ENCODE measurements at places on chromosomes 3 and 15.
A peak's percentile ranks its signal among the peaks of the same experiment; 100 is the strongest.

DNA sequence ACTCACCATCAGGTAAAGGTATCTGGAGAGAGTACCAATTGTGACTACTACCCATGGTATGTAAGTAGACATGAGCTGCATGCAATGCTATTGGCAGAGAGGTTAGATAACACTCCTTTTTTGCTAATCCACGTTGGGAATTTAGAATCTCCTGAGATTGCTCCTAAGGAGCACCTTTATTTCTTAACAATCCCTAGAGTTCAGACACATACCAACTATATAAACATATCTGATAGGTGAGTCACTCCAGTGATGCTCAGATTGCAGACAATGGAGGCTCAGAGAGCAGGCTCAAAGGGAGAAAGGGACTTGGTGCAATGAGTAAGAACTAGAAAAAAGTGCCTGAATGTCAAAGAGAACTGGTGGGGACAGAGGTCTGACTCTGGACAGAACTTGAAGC lies 47.0 kb upstream of the LRRFIP2 start:
- peak; percentile 65 for DNase-seq

- DNase-seq = no peak
These were observed 45.0 kb downstream of the CLEC3B start for GRCh38 chr3:45071075-45071474.

GRCh38 chr15:39460748-39461147 lies 120.1 kb upstream of the THBS1 start:
- DNase-seq = no peak

DNA sequence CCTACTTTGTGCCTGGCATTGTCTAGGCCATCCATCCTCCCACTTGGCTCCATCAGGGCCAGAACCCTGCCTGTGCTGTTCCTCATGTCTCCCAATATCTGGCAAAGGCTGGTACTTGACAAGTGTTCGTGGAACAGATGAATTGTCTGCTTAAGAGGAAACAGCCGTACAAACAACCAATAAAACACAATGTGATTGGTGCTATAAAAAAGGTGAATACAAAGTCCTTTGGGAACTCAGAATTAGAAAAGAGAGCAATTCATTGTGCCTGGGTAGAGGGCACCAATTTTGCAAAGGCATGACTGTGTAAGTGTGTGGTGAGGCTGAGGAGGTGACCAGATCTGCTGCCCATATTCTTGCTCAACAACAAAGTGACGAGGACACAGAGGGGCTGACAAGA lies 164.5 kb upstream of the PPP2R3A start:
- DNase-seq = no peak

DNA sequence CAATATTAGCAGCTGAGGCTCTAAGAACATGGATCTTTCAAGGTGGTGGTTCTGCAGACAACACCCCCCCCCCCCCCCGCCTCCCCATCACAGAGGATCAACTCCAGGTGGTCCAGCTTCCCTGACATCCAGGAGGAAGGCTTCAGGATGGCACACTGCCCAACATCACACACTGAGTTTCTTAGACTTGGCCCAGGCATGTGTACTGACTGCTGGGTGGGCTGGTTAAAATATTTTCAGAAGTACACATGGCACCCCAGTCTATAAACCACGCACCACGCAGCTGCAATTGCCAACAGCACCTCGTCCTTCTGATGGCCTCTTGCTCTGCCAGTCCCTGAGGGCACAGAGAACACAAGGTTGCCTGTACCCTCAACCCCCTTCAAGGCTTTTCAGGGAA lies 22.1 kb downstream of the SRPRB start:
- no peak for DNase-seq

GRCh38 chr3:175246766-175247165 lies 387.6 kb downstream of the NAALADL2 start:
- DNase-seq = no peak

DNA sequence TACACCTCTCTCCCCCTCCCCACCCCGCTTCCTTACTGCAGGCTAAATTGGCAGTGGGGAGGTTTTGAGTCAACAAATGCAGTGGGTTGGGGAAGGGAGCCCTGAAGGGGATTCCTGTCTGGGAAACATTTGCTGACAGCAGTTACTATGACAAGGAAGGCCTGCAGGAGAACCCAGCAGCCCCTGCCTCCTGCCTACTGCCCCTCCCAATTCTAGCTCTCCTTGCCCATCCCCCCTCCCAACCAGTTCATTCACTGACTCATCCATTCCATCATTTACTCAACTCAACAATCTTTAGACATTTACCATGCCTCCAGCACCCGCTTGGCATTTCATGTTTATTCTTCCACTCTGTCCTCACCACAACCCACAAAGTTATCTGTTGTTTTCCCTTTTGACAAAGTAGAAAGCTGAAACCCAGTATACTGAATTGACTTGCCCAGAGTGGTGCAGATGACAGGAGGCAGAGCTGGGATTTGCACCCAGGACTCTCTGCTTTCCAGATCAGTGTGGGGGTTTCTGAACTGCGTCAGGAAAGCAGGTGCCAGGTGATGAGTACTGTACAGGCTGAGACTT lies 75.0 kb downstream of the MAGEF1 start:
- no peak for DNase-seq

GRCh38 chr3:157491136-157491535 lies 12.1 kb downstream of the VEPH1 start:
- DNase-seq = no peak

GRCh38 chr15:57527382-57528091 lies 64.2 kb upstream of the MYZAP start:
- peak; percentile 61 for DNase-seq

DNA sequence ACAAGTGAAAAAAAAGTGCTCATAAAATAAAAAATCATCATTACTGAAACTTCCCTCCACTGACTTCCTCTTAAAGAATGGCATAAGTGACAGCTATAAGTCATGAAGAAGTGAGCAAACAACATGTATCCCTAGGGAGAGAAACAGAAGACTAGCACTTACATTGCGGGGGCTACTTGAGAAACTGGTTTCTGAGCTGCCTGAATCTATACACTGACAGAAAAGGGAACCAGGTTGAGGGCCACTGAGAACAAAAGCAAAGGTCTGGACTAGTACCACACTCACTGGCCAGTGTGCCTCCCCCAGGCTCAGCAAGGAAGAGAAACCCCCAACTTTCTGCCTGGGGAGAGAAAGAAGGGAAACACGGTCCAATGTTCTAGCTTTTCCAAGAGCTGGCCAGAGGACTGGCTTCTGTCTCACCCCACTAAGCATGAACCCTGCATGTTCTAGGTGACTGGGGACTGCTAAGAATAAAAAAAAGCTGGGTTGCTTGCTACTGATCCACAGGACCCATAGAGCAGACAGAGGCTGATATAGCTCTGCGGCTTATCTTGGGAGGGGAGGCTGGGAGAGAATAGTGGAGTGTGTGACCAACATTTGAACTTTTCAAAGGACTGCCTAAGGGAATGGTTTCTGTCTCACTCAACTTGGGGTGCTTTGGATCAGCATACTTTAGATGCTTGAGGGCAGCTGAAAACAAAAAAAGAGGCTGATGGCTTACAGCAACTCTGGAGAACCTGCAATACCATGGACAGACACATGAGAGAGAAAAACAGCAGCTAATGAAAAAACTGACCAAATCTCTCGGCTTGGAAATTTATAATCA lies 8.1 kb downstream of the RAD18 start:
- DNase-seq = no peak

- no peak for DNase-seq
These were observed 1.1 kb downstream of the GTF2E1 start for GRCh38 chr3:120743556-120744195.

- DNase-seq = no peak
These were observed 116.7 kb downstream of the LIPC start for GRCh38 chr15:58548308-58549012.

DNA sequence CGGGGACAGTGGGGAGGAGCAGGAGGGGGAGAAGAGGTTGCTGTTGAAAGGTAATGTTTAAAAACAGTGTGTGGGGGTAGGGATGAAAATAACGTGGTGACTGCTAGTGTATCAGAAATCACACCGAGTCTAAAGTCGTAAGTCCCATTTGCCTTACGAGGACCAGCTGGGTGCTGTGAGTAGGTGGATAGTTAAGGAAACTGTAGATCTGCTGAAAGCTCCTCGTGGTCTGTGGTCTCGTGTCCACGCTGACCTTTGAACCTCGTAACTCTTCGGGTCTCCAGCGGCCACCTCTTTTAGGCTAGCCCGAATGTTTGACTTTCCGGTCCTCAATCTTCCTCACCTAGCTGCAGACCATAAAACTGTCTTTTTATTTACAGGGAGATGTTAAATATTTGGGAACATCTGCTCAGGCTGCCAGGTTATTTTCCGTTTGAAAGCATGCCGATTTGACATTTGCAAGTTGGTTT lies 29.3 kb upstream of the ST3GAL6 start:
- no peak for DNase-seq

GRCh38 chr3:22101351-22101750 lies 350.3 kb upstream of the ZNF385D start:
- no peak for DNase-seq

DNA sequence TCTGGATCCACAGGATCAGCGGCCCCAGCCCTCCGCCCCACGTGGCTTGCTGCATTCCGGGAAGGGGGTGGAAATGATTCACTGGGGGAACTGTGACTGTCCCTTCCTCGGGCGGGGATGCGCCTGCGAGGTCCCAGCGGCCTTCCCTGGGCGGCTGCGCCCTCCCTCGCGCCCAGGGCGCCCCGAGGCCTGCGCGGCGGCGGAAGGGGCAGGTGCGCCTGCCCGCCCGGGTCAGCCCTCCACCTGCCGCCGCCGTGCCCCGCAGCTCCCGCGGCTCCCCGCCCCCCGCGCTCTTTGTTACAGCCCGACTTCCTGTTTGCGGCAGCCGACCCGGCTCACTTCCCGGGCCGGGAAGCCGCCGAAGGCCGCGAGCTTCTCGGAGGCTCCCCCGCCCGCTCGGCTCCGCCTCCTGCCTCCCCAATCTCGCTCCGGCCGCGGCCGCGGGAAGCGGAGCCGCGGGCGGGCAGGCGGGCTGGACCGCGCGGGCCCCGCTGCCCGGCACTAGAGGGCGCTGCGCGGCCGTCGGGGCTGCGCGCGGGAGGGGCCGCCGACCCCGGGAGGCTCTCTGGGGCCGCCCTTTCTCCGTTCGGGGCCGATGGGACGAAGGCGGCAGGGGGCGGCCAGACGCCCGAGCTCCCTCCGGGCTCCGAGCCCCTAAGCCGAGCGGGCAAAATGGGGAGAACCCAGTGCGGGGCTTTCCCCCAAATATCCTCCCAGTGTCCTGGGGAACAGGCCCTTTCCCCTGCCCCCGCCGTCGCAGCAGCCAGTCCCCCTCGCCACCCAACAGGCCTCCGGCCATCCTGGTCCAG lies 11.5 kb upstream of the CHAC1 start:
- peak; percentile 81 for DNase-seq

DNA sequence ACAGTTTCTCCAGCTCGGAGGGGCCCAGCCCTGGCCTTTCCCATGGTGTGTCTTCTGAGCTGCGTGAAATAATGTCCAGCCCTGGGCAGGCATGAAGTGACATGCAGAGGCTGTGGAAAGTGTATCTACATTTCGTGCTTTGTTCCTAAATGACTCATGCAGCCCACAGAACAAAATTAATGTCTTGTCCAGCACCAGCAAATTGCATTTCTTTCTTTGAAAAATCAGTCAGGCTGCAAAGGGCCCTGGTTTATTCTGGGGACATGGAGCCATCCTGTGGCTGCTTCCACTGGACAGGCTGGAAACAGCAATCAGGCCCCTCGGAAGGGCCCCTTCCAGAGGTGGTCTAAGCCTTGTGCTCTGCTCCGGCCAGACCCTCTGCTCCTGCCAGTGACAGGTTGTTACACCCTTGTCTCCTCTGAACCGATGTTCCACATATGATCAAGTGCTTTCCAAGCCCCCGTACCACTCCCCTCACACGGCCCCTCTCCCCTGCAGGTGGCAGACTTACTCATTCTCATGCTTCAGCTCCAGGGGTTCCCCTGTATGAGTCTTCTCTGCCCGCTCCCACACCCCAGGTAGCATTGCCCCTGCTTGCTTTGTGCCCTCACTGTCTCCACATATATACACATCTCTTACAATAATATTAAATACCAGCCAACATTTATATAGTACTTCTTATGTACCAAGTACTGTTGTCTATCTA lies 33.7 kb downstream of the CRYGS start:
- no peak for DNase-seq

DNA sequence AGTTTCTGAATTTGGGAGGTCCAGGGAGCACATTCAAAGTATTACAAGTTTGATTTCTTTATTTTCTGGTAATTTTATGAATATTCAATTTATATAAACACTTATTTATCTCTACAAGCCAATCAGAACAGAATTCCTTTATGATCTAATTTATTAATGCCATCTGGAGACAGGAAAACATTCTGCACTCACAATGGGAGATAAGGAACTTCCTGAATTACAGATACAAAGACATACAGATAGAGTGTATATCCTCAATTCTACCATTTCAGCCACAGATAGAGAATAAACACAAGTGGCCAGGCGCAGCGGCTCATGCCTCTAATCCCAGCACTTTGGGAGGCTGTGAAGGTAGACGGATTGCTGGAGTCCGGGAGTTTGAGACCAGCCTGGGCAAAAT lies 86.0 kb downstream of the IQCH start:
- no peak for DNase-seq

All from T1000 (cell line).